ENCODE measurements at places on chromosomes 3 and 15. TPM values are rescaled to one million over a fixed set of nuclear protein-coding genes. Genes with fewer than 3 reads are reported as not detected.

GRCh38 chr15:77163781-77164384 is 93.0 kb upstream of the TSPAN3 start:
- peaks cover 34% of the 10 kb centered on the region for H3K4me1 ChIP-seq
- DNase-seq: no peak
- H3K36me3 ChIP-seq: no peaks in the 10 kb centered on the region

DNA sequence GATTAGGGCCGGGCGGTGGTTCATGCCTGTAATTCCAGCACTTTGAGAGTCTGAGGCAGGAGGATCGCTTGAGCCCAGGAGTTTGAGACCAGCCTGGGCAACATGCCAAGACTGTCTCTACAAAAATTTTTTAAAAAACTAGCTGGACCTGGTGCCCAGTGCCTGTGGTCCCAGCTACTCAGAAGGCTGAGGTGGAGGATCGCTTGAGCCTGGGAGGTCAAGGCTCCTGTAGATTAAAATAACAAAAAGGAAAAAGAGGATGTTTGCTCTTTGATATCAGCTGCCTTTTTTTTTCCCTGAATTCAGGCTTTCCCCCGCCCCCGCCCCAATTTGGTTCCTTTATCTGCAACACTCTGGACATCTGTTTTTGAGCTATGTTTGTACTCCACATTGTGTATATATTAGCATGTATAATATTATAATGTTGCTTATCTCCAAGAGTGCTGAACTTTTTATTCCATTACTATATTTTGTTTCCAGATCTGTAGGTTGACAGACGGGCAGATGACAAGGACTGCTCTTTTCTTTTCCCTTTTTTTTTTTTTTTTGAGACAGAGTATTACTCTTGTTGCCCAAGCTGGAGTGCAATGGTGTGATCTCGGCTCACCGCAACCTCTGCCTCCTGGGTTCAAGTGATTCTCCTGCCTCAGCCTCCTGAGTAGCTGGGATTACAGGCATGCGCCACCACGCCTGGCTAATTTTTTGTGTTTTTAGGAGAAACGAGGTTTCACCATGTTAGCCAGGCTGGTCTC is 4.6 kb downstream of the SNAP23 start:
- H3K27ac ChIP-seq: peak overlapping the region; percentile 45
- H3K4me3 ChIP-seq: no peak overlapping the region
- H3K4me1 ChIP-seq: peaks cover 27% of the 10 kb centered on the region
- no peak for DNase-seq
- H3K36me3 ChIP-seq: no peaks in the 10 kb centered on the region
- H3K27me3 ChIP-seq: no peaks in the 10 kb centered on the region

DNA sequence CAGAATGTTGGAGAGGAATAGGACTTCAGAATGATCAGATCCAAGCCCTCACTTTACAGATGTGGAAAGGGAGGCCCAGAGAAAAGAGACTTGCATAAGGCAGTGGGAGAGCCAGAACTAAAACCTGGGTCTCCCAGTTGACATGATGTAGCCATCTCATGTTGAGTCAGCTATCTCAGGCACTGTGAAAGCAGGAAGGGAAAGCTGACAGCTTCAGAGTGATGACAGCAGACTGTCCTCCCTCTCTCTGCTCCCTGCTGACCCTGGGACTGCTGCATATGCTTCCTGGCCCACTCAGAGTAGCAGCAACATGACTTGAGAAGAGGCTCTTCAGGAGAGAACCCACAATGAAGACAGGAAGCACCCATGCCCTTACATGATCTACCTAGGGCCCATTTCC is 14.7 kb downstream of the FHIT start:
- H3K27ac ChIP-seq: no peak overlapping the region
- H3K36me3 ChIP-seq: no peaks in the 10 kb centered on the region
- DNase-seq: no peak
- H3K27me3 ChIP-seq: no peaks in the 10 kb centered on the region
- H3K4me1 ChIP-seq: no peaks in the 10 kb centered on the region

The EIF1B gene
- 47.3 TPM for total RNA-seq
